ENCODE measurements at places on chromosomes 2 and 18.

GRCh38 chr2:238267884-238268680, 20.3 kb downstream of the PER2 start:
- no peak for DNase-seq

DNA sequence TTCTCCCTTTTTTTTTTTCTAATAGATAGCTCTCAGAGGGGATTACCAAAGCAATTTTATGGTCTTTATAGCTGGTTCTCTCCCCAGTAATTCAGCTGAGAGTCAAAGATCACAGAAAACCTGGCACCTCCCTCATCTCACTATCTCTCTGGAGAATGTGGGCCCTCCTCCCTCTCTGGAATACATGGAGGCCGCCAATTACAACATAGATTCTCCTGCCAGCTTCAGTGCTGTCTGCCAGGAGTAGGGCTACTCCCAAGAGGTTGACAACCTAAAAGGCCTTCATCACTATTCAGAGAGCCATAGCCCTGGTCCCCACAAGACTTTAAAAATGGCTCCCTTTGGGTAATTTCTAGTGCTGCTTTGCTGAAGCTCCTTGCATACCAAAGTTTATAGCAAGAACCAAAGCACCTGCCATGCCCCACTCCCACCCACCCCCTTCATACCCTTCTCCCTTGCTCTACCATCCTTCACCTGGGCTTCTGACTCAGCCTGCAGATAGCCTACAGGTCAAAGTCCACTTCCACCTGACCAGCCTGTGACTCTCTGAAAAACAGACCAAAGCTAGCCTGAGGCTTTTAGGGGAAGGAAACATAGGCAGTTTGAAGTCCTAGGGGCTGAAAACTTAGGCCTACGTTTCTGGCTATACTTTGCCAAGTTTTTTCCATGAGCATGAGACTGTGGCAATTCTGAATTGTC, 472.3 kb downstream of the TNS1 start:
- DNase-seq: no peak

GRCh38 chr2:46308081-46308480, 10.9 kb downstream of the EPAS1 start:
- no peak for DNase-seq

DNA sequence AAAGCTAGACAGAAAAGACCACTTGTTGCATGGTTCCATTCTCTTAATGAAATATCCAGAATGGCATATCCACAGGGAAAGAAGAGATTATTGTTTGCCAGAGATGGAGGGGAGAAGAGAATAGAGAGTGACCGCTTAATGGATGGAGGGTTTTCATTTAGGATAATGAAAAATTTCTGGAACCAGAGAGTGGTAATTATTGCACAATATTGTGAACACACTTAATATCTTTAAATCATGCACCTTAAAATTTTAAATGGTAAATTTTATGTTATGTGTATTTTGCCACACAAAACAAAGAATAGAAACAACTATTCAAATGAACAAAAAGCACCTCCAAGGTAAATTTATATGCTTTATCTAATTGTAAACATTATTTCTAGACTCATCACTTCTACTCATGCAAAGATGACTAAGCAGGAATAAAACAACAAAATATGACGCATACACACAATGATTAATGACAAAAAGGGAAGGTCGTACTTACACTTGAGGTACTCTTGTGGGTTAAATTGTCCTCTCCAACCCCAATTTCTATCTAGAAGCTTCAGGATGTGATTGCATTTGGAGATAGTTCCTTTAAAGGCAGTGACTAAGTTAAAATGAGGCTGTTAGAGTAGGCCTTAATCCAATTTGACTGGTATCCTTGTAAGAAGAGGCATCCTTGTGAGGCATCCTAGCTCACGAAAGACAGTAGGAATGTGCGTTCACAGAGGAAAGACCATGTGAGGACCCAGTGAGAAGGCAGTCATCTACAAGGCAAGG, 18.7 kb upstream of the DHRS9 start:
- no peak for DNase-seq

DNA sequence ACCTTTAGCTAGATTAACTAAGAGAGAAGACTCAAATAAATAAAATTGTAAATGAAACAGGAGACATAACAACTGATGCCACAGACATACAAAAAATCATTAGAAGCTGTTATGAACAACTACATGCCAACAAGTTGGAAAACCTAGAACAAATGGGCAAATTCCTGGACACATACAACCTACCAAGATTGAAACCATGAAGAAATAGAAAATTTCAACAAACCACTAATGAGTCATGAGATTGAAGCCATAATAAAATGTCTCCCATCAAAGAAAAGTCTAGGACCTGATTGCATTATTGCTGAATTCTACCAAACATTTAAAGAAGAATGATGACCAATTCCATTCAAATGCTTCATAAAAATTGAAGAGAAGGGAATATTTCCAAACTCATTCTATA, 54.3 kb downstream of the ST3GAL5 start:
- no peak for DNase-seq

GRCh38 chr2:177584030-177584692, 191.6 kb downstream of the AGPS start:
- DNase-seq: no peak

GRCh38 chr18:74990563-74991081, 218.3 kb downstream of the PTGR3 start:
- DNase-seq: no peak

GRCh38 chr2:64678771-64679590, 25.3 kb upstream of the SERTAD2 start:
- no peak for DNase-seq

DNA sequence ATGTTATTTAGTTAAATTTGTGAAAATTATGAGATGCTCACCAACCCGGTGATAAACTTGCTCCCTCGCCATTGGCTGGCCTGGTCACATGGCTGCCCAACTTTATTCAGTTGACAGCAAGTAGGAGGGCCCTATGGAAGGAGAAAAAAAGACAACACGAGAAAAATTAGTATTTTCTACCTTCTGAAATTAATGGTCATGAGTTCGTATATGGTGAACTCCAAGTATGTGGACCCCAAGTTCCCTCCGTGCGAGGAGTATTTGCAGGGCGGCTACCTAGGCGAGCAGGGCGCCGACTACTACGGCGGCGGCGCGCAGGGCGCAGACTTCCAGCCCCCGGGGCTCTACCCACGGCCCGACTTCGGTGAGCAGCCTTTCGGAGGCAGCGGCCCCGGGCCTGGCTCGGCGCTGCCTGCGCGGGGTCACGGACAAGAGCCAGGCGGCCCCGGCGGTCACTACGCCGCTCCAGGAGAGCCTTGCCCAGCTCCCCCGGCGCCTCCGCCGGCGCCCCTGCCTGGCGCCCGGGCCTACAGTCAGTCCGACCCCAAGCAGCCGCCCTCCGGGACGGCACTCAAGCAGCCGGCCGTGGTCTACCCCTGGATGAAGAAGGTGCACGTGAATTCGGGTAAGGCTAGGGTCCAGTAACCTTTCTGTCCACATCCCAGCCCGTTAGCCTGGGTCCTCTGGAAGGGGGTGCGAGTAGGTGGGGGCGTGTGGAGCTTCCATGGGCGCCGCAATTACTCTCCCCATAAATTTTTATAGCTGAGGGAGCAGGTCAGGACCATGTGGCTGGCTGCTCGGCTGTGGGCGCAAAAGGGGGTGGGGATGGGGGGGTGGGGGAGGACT, at the start of gene HOXD4:
Gene HOXD4 (plus strand): TSS at position 109 of the 846 bp plus-strand sequence. CDS start 84 bp downstream, at position 193.
- DNase-seq: no peak

DNA sequence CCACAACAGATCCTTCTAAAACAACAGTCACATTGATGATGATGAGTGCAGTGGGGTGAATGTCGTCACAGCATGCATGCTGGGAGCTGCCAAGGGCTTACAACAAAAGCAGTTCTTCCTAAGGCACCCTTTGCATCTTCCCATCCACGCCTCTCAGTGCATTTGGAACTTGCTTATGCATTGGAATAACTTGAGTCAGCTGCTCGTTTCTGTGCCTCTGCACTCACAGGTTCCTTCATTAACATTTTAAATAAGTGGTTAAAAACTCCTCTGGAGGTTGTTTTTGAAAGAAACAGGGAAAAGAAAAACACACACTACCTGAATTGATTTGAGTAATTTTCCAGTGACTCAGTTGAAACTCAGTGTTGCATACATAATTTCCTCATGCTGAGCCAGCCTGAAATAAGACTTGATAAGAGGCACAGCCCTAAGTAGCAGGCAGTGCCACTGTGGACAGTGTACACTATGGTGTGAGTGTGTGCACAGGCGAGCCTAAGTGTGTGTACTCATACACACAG, 46.8 kb upstream of the TRIM43B start:
- DNase-seq: no peak

DNA sequence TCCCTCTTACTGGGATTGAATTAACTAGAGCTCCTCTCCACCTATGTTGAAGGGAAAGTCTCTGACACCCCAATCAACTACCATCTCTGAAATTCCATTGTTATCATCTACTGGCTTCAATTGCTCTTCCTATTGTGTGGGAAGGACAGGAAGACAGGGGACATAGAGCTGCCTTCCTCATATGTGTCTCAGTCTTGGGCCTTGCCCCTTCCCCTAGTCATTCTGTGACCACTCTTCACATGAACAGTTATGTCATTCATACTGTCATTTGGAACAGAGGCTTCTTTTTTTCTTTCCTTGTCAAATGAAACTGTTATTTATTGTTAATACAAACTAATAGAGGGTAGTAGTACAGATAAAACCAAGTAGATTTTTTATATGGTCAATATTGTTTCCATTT, 69.6 kb upstream of the EMILIN2 start:
- no peak for DNase-seq

DNA sequence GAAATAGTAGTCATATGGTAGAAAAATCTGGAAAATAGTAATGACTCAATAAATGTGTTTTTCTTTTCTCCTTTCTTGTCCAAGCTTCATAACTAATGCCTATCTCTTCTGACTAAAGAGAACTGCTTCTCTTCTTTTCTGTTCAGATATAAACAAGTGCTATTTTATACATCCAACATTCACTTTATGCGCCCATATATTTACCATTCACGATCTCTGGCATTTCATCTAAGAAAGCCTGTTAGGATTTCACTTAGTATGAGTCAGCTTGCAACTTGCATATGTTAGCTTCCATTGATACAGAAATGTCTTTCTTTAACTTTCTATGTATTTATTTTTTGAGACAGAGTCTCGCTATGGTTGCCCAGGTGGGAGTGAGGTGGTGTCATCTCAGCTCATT, 224.9 kb downstream of the VAPA start:
- DNase-seq: no peak

- no peak for DNase-seq
Observed at GRCh38 chr2:50672282-50672681, 359.6 kb downstream of the NRXN1 start.

DNA sequence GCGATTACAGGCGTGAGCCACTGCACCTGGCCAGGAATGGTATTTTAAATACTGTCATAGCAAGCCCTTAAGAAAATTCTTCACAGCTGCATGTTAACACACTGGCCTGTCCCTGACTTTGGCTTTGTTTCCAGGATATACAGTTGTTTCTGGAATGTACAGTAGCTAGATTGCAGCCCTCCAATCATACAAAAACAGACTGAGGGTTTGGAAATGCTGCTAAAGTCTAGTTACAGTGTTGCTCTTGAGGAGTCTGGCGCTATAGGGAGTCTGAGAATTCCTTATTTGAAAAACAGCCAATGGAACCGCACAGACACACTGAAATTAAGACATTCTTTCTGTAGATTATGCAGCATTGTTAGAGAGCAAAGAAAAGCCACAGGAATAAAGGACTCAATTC, 37.7 kb downstream of the STON1 start:
- DNase-seq: no peak

DNA sequence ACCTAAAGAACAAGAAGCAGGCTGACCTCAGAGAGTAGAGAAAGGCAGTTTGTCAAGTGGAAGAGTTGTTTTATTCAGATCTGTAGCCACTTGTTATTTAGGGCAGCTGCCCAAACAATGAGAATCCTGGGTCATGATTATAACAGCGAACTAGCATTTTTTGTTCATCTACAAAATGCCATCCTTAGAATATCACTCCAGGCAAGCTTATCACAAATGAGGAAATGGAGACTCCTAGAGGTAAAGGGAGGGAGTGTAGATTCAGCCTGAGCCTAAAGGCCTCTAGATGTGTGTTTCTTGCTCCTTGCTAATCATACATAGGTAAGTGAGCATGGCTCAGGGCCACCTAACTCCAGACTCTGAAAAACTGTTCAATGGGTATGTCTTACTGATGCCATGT, 126.1 kb downstream of the HNMT start:
- DNase-seq: no peak

DNA sequence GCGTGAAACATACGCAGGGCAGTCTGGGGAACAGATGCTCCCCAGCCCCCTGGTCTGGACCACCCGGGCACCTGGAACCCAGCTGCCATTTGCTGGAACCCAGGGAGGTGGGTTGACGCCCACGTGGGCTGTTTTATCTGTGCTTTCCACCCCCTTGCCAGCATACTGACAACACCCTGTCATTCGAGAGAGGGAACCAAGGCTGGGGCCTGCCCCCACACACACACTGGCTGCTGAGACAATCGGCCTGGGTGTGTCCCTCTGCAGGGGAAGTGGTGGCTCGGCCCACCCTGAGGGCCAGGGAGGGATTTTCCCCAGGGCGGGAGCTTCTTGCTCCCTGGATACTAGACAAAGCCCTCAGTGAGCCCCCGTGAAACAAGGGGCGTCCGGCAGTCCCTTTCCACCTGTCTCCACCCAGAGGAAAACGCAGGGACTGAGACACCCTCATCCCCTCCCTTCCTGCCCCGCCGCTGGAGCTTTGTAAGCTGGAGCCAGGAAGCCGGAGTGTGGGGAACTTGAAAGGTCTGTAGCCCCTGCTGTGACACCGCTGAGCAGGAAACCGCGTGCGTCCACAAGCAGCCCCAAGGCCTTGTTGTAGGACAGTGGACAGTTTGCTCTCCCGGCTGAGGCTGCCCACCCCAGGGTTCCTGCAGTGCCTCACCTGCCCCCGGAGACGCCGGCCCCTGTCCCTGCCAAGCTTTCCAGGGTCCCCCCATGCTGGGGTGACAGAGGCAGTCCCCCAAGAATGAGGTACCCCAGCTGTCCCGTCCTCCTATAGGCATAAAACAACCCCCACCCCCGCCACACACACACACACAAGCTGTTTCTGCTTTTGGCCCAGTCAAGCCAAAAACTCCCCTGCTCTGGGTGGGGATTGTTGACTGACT, 14.1 kb upstream of the KLF11 start:
- no peak for DNase-seq

GRCh38 chr2:66577321-66578053, 142.6 kb downstream of the MEIS1 start:
- no peak for DNase-seq

DNA sequence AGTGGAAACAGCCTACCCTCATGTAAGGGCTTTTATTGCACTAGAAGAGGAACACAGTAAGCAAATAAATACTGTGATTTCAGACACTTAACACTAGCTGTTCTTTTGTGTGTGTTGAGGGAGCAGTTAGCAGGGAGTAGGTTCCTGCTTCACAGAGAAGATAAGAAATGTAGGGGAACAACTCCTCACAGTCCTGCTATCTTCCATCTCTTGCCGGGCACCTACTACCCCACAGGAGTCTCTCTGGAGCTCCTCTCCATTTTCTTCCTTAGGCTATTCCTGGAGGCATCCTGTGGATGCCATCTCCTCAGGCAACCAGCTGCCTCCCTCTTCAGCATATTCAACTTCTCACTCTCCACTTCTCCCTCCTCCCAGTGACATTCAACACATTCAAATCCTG, 145.0 kb downstream of the SRBD1 start:
- DNase-seq: no peak

GRCh38 chr18:67144329-67144728, 372.2 kb downstream of the DSEL start:
- DNase-seq: no peak

GRCh38 chr18:13428319-13428718, 209.8 kb downstream of the LDLRAD4 start:
- DNase-seq: no peak

GRCh38 chr2:43125090-43125998, 101.1 kb downstream of the ZFP36L2 start:
- DNase-seq: no peak

GRCh38 chr2:43714164-43714563, 37.9 kb upstream of the C1GALT1C1L start:
- no peak for DNase-seq

Data from NCI-H1930 (cell line).